ENCODE measurements at places on chromosomes 7 and 10.

DNA sequence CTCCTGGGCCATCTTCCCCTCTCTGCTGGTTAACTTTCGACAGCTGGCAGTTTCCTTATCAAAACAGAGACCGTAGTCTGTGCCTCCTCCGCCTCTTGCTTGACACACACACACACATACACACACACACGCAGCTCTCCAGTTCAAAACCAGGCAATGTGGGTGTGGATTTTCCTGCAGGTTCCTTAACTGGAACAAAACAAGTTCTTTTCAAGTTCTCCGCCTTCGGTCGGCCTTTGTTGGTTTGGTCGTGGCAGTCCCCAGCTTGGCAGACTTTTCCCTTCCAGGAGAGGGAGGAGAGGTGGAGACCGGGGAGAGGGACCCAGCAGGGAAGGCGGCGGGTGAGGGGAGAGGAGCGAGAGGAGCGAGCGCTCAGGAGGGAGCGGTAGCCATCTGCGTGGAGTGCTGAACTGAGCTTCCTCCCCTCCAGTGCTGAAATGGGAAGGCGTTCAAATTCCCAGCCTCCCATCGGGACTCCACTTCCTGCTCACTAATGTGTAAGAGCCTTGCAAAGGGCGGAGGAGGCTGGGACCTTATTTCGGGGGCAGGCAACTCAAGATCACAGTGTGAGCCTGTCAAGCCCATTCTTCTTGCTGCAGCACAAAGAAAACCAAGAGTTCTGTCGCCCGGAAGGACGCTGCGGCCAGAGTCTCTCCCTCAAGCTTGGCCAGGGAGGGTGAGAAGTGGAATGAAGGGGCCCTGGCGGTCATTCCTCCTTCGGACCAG, 120.6 kb downstream of the PRPF18 start:
- peak; percentile 88 for DNase-seq

DNA sequence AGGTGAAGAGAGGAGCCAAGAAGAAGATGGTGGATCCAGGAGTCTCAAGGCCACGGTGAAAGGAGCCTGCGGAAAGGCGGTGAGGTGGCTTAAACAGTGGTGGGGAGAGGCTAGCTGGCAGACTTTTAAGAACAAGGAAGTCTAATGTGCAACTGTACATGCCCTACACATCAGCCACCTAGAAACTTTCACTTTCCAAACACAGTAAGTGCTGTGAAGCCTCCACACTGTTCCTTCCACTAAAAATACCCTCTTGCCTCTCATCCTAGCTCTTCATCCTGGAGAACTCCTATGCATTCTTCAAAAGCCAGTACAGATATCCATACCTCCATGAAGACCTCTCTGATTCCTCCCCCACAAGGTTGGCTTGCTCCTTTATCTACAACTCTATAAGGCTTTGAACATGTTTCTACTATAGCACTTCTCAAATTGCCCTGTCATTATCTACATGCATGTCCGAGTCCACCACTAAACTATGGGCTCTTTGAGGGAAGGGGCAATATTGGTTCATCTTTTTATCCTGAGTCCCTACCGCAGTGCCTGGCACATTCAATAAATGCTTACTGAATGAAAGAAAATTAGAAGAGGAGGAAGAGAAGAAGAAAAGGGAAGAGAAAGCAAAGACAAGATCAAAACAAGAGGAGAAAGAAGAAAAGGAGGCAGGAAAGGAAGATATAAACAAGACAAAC, 54.2 kb downstream of the DNAJC12 start:
- no peak for DNase-seq

DNA sequence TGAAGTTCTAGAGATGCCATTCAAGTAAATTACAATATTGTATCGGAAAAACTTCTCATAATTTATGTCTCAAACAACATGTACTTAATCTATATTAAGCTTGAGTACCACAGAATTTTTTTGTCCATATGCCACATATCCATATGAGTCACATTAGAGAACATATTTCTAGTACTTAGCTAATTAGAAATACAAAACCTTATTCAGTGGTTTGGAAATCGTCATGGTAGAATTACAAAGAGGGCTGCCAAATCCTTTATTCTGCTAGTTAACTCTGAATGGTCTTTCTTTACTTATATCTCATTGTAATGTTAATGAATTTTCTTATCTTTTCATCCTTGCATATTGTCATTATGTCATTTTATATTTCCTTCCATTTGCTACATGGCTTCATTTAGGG, 9.0 kb upstream of the VIM start:
- DNase-seq, result no peak

- DNase-seq, result no peak
These were observed 60.1 kb downstream of the DIP2C start for GRCh38 chr10:629186-629998.

- no peak for DNase-seq
These were observed 11.3 kb downstream of the TNS3 start for GRCh38 chr7:47570649-47571050.

- DNase-seq, result no peak
These were observed 70.1 kb downstream of the NPTX2 start for GRCh38 chr7:98687111-98687751.

DNA sequence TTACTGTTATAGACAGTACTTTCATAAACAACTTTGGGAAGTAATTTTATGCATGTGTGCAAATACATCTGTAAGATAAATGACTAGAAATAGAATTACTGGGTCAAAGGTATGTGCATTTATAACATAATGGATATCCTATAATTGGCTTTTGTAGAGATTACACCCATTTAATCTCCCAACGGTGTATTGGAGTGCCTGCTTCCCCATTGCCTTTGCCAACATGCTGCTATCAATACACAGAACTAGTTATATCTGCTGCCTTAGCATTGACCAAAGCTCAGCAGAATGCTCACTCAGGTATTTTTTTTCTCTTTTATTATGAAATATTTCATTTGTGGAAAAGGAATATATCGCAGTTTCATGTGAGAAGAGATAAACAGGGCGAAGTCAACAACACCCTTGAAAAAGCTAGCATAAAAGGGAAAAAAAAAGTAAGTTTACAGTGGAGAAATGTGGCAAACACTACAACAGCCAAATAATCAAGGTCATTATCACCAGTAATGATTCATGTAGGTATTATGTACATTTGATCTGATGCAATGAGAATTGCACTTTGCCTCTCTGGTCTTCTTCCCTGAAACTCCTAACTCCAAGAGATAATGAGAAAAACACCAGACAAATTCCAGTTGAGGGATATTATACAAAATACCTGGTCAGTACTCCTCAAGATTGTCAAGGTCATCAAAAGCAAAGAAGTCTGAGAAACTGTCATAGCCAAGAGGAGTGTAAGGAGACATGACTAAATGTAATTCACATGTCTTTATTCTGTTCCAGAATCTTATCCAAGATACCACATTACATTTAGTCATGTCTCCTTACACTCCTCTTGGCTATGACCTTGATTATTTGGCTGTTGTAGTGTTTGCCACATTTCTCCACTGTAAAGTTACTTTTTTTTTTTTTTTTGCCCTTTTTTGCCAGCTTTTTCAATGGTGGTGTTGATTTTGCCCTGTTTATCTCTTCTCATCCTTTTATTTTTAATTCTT, 36.8 kb downstream of the MARCHF5 start:
- no peak for DNase-seq

DNA sequence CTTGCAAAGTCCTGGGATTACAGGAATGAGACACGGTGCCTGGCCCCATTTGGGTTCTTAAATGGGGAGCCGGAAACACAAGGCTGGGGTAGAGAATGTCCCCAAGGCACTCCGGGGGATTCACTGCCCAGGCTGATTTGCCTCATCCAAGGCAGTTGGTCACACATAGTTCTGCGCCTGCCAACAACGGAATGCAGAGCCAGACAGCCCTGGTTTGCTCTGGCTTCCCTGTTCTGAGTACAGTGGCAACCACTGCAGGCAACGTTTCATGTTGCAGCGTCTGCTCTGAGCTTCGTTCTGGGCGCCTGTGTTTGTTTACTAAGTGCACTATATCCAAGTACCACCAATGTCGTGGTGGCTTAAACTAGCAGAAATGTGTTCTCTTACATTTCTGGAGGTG, 61.7 kb upstream of the C1QL3 start:
- no peak for DNase-seq

DNA sequence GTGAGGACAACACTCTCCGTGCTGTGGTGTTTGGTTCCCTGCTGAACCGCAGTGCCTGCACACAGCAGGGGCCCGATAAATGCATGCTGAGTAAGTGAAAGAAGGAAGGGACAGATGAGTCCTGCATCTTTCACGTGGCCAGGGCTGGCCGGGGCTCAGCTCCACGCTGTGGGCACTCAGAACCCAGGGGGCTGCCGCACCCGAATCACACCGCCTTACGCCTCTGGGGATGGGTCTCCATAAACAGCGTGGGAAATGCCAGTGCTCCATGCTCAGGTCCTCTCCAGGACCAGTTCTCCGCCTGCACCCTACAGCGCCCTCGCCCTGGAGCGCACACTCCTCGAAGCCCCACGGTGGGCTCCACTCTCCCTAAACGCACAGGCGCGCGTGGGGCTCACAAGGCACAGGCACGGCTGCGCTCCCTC, 38.1 kb downstream of the RASGEF1A start:
- no peak for DNase-seq

- no peak for DNase-seq
These were observed 37.4 kb upstream of the YAE1 start for GRCh38 chr7:39528849-39529248.

- no peak for DNase-seq
These were observed 144.3 kb upstream of the DGKB start for GRCh38 chr7:15046861-15047260.

DNA sequence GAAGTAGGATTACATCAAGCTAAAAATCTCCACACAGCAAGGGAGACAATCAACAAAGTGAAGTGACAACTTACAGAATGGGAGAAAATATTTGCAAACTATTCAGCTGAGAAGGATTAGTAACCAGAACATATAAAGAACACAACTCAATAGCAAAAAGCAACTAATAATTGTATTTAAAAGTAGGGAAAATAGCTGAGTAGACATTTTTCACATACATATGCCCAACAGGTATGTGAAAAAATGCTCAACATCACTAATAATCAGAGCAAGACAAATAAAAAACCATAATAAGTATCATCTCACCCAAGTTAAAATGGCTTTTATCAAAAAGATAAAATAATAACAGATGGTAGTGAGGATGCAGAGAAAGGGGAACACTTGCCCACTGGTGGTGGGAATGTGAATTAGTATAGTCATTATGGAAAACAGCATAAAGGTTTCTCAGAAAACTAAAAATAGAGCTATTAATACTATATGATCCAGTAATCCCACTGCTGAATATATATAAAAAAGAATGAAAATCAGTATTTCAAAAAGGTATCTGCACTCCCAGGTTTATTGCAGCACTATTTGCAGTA, 784.5 kb upstream of the C7orf33 start:
- DNase-seq, result no peak

DNA sequence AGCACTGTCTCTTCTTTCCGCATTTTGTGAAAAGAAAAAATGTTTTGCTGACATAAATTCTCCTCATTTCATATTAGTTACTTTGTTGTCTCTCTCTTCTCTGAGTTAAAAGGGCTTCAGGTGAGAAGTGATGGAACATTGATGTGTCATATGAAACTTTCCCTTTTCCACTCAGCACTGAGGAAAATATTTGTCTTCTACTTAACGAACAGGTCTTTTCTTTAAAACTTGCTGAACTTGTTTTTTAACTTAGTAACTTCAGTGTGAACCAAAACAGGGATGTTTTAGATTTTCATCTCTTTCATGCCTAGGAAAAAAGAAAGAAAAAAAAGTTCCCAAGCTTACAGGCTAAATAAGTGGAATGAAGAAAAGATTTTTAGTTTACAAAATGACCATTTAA, 19.0 kb upstream of the TSPAN12 start:
- DNase-seq, result no peak

DNA sequence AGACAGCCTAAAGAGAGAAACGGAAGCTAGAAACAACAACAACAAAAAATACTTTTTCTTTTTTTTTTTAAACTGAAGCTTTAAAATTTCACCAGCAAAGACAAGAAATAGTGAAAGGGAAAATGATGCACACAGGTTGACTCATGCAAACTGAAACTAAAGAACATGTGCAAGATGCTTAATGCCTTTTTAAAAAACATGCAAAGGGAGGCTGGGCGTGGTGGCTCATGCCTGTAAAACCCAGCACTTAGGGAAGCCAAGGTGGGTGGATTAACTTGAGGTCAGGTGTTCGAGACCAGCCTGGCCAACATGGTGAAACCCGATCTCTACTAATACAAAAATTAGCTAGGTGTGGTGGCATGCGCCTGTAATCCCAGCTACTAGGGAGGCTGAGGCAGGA, 15.1 kb upstream of the CUBN start:
- no peak for DNase-seq

GRCh38 chr10:52488606-52489485, 174.8 kb downstream of the DKK1 start:
- peak; percentile 41 for DNase-seq

DNA sequence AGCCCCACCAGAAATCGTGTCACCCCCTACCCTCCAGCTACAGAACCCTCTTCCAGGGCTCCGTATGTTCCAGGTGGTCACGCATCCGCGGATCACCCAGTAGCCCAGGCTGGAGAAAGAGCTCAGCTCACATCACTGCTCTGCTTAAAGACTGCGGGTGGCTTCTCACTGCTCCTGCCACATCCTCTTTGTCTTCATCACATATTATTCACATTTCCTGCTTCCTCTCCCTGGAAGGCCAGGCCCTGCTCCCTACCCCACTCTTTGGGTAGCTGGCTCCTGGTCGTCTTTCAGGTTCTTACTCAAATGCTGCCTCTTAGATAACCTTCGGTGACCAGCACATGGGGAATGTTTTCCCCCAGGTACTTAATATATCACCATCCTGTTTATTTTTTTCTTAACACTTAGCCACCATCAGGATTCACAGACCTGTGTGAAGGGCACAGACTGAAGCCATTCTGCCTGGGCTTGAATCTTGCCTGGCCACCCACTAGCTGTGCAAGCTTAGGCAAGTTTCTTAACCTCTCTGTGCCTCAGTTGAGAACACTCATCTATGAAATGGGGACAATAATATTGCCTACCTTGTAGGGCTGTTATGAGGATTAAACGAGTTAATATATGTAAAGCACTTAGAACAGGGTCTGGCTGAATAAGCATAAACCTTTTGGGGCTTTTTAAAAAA, 307.8 kb downstream of the PRPF18 start:
- no peak for DNase-seq

DNA sequence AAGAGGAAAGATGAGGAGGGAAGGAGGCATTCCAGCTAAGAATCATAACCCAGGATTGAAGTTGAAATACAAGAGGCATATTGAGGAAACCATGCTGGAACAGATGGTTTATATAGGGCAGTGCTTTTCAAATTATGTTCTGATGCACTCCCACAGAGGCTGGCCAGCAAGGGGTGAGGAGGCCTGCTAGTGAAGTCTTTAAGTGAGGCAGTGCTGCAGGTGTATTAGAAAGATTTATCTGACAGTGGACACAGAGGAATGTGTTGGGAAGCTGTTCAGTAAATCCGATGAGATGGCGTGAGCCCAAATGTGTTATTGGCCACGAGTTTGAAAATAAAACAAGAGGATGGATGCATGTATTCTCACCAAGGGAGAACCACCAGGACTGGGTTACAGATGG, 28.6 kb downstream of the REEP3 start:
- DNase-seq, result no peak

- DNase-seq, result peak; percentile 77
These were observed 5.3 kb downstream of the SRGN start for GRCh38 chr10:69092959-69093850.

- DNase-seq, result no peak
These were observed 107.7 kb downstream of the NRBF2 start for GRCh38 chr10:63240807-63241206.

All from smooth muscle cell of the brain vasculature (primary cell).